ENCODE measurements at places on chromosomes 7 and 10. TPM values are rescaled to one million over a fixed set of nuclear protein-coding genes. Genes with fewer than 3 reads are reported as not detected.

NPFFR1 gene
- total RNA-seq = under 0.01 TPM

TMEM196 gene
- total RNA-seq = not detected

EIF5AL1 gene
- 2.2 TPM for total RNA-seq

WNT8B gene
- total RNA-seq = not detected

DPP6 gene
- not detected for total RNA-seq

ELFN1 gene
- 0.37 TPM for total RNA-seq

SPDYE11 gene
- total RNA-seq = not detected

CYP26C1 gene
- not detected for total RNA-seq

CLCN1 gene
- 0.03 TPM for total RNA-seq

CPA1 gene
- not detected for total RNA-seq

R3HCC1L gene
- total RNA-seq = 13.7 TPM

TMEM130 gene
- total RNA-seq = 0.30 TPM
